ENCODE measurements at places on chromosomes 16 and 17.

DNA sequence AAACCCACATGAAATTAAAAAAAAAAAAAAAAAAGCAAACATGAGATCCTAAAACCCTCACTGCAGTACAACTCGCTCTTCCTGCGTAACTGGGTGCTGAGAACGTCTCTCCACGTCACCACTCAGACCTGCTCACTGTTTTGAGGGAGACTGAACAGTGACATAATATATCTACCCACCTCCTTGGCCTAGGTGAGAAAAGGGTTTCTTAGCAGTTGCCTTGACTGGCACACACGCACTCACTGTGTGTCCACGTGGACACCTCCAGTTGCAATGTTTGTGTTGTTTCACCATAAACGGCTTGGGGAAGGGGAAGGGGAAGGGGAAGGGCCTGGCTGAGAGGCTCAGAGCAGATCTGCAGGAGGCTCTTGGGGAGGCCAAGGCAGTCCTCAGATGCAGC, 32.0 kb downstream of the FANCA start:
- no peak for DNase-seq

GRCh38 chr17:79843474-79843815, 4.2 kb upstream of the CBX4 start:
- DNase-seq, result no peak

- no peak for DNase-seq
Measured at GRCh38 chr17:75009139-75009724, 3.2 kb upstream of the MRPL58 start.

DNA sequence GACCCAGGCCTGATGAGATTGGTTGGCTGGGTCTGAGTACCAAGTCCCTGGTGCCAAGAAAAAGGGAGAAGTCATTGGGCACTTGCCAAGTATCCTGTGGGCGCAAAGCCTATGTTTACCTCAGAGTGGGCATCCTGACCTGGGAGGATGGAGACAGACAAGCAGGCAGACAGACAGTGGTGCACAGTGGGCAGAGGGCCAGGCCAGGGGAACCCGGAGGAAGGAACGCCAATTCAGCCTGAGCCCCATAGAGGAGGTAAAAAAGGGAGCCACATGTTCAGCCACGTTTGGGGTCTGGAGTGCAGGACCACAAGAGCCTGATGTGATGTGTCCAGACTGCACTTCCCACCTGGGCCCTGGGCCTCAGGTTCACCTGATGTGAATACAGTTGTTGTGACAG, 5.4 kb downstream of the PHKG2 start:
- DNase-seq, result no peak

GRCh38 chr16:57388359-57389086, 16.0 kb upstream of the CCL17 start:
- DNase-seq, result no peak

GRCh38 chr17:1709403-1709951, 700 bp downstream of the TLCD2 start:
- no peak for DNase-seq

DNA sequence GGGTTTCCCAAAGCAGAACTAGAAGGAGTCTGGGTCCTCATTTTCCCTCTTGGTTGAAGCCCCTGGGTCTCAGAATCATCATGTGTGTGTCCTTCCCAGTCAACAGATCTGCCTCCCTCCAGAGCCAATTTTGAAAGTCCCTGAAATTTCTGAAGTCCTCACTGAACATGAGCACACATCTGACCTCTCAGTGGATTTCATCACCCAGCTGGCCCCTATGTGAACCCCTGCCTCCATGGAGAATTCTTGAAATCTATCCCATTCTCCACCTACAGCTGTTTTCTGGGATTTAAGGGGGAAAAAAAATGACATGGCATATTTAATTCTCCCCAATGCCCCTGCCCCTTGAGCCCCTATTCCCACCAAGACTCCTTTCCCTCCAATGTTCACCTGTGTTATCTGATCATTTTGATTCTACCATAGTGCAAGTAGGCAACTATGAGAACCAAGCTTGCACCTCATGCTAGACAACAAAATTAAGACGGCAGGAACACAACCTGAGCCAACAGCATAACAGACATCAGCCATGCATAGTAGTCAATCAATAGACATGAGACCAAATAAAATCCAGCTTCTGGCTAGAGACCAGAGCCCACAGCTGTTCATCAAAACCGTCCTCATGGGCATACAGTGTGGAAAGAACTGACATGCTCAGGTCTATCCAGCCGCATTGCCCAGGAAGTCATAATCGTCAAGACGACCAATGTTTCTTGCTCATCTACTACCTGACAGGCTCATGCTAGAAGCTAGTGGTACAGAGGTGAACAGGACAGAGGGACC, 14.9 kb downstream of the SOX9 start:
- no peak for DNase-seq

- no peak for DNase-seq
Measured at GRCh38 chr16:78566397-78567073, 467.1 kb downstream of the WWOX start.

- no peak for DNase-seq
Measured at GRCh38 chr17:38731526-38732294, 1.6 kb downstream of the CISD3 start.

DNA sequence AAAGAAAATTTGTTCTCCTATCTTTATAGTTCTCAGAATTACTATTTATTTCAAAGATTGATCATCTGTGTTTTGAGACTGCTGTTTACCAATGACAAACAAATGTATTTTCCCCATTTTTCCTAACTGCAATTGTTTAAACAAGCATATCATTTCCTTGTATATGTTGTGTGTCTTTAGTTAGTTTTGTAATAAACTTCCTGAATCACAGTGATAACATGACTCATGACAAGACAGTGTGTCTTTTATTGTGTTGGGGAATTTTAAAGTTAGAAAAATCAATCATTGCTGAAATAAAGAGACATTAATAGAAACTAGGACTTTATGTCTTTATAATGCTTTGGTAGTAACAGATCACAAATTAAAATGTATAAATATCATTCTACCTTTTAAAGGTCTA, 348.5 kb downstream of the KCNJ2 start:
- DNase-seq, result no peak

DNA sequence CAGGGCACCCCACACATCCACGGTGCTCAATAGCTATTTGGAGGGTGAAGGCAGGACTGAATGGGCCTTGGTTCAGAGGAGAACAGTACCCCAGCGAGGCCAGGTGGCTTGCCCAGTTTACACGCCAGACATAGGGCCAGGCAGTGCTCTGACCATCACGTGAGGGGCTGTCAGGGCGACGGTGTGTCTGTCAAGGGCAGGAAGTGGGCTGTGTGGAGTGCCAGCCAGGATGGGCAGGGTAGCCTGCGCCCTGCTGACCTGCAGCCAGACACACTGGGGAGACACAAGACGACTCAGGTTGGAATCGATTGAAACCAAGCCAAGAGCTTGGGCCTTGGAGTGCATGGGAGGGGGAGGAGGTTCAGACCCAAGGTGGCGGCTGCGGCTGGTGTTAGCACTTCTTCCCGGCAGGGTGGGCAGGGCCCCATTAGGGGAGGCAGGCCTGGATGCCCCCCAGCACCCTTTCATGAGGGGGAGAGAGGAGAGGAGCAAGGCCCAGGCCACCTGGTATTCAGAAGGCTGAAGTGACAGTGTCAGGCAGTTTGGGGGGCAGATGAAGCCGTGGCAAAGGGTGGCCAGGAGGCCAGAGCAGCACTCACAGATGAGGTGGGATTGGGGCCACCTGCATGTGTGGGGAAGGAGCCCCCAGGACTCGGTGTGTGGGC, 68.2 kb downstream of the SREBF1 start:
- no peak for DNase-seq

DNA sequence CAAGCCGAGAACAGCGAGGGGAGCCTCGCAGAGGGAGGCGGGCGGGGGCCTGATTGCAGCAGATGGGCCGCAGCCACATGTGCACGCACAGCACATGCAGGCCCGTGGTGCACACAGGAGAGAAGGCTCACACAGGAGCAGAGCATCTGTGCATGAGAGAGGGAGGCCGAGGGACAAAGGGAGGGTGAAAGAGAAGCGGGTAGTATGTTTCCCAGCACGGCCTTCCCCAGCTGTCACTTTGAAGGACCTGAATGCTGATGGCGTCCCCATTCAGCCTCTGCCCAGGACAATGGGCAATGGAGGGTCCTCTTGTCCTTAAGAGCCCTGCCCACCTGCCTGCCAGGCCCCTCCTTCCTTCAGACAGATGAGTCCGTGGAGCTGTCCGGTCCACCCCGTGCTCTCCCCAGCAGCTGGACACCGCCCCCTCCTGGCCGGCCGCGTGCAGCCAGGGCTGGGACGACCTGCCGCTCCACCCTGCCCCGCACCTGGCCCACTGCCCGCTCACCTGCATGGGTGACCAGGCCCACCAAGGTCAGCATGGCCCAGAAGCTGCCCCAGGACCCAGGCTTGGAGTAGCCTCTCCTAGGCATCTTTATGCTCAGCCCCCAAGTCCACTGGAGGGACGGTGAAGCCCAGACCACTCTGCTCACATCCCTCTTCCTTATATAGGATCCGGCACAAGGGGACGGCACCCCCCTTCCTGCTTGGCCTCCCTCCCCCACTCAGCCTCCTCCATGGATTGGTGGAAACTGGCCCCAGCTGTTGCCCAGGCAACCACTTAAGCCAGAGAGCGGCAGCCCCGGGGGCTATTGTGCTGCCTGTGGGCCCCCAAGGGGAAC, at the start of gene BTBD17:
BTBD17 (minus strand) TSS at position 639 of the 839 bp plus-strand sequence; CDS start at position 590, 49 bp downstream.
- peak; percentile 38 for DNase-seq

GRCh38 chr17:55576996-55577586, 65.8 kb upstream of the SMIM36 start:
- peak; percentile 18 for DNase-seq

- no peak for DNase-seq
Measured at GRCh38 chr17:73941919-73942530, 261.5 kb upstream of the RPL38 start.

DNA sequence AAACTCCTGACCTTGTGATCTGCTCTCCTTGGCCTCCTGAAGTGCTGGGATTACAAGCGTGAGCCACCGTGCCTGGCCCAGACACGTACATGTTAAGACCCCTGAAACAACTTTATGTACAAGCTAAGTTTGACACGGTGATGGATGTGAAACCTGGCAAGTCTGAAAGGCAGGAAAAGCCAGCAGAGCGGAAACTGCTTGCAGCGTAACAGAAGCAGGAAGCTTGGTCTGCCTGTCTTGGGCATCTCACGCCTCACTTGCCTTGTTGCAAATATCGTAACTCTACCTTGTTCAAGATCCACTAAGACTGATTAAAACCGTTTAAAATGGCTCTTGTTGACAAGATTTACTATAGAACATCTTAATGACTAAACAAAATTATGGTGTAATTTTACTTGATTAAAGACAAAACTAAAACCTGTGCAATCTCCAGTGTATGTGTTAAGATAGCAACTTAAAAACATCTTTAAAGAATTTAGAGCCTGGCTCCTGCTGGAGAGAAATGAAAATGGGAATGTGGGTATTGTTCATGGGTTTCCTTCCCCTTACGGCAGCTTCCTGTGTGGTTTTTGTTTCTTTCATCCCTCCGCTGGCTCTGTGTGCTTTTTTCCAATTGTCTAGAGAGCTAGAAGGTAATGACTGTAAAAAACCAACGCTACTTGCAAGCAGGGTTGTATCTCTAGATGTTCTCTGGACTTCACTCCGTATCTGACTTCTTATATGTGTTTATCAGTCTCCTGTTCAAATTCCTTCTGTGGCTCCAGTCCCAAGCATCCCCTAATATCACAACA, 477.6 kb downstream of the XYLT1 start:
- no peak for DNase-seq

GRCh38 chr16:88315543-88316105, 67.1 kb upstream of the ZNF469 start:
- no peak for DNase-seq

DNA sequence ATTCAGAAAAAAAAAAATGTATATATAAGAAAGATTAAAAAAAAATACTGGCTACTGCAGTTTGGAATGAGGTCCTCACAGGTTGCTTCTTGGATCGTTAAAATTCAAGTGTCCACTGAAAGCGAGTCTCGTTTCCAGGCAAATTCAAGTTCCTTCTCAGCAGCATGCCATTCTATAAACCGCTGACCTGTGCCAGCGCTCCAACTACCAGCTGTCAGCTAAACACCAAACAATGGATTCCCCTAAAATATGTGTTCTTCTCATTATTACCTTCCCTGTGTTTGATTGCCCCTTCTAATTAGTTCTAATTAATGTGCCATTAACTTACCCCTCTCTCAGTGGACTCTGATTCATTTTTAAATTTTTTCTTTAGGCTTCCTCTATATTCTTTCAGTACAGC, 92.4 kb downstream of the DNAH9 start:
- no peak for DNase-seq

DNA sequence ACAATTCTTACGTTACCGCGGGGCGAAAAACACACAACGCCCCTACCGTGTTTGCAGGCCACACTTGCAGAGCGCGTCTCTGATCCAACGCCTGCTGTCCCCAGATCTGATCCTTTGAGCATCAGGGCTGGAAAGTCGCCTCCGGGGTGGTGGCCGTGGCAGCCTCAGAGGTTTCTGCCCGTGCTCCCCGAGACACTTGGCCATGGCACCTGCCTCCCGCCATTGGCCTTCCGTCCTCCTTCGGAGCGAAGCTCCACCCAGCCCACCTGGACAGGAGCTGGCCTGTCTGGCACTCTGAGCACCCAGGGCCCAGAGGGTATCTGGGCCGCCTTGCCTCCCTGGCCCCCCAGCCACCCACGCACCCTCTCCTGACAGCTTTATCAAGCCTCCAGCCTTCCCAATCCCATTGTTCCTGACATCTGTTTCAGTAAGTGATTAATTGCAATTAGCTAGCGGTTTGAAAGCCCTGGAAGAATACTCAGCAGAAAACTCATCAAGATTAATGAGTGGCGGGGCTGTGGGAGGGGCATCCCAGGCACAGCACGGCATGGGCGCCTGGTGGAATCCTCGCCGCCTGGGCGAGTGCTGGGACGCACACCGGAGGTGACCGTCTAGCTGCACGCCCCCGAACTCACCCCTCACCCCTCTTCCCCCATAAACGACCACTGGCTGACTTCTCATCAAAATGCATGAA, 181.5 kb upstream of the GSE1 start:
- no peak for DNase-seq

GRCh38 chr17:5557485-5557884, 26.8 kb downstream of the NLRP1 start:
- DNase-seq, result no peak

DNA sequence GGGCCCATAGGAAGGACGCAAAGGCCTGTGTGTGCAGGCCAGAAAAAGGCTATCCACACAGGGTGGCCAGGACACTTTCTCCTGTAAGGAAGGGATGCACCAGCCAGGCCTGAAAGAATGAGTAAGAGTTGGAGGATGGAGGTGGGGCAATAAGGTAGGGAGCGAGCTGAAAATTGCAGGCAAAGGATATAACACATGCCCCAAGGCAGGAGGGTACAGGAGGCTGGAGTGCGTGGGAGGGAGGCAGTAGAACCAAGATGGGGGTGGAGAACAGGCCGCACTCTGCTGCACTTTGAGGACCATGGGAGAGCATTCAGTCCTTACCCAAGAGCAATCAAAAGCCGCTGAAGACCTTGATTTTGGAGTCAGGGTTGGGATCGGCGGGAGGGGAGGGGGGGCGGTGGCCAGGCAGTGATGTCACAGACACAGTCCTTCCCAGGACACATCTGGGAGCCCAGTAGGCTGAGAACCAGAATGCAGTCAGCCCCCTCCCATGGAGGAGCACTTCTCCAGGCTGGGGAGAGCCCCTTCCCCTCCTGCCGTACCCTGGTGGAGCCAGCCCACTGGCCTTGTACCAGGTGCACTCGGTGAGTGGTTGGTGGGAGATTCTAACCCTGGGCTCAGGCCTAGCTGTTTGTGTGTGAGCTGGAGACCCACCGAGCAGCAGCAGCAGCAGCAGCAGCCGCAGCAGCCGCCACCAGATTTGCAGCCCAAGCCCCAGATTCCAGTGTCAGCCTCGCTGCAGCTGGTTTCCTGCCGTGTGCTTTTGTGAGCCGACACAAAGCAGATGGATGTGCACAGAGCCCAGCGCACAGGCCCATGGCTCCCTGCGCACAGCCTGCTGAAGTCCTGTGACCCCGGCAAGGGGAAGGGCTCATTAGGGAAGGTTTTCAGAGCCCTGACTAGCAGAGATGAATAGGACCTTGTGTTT, 17.5 kb downstream of the ANKRD40 start:
- DNase-seq, result no peak
